ENCODE measurements at places on chromosomes 5 and 9.

DNA sequence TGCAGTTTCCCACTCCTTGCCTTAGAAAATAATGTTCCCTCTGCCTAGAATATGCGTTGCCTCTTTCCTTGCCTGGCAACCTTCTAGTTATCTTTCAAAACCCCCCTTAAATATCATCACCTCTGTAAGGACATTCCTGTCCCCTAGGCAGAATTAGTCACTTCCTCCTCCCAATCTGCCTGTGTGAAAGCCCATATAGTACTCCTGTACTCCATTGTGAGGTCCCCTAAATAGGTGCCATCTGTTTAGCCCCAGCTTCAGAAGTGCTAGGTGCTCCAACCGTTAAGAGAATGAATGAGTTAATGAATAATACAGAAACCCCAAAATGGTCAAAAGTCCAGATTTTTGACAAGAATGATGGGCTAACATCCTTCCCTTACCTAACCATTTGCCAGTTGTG, 181.4 kb downstream of the GDNF start:
- DNase-seq: no peak

GRCh38 chr5:167785901-167786300, 505.5 kb upstream of the WWC1 start:
- DNase-seq: no peak

GRCh38 chr5:135831851-135832555, 2.5 kb upstream of the SLC25A48 start:
- no peak for DNase-seq

DNA sequence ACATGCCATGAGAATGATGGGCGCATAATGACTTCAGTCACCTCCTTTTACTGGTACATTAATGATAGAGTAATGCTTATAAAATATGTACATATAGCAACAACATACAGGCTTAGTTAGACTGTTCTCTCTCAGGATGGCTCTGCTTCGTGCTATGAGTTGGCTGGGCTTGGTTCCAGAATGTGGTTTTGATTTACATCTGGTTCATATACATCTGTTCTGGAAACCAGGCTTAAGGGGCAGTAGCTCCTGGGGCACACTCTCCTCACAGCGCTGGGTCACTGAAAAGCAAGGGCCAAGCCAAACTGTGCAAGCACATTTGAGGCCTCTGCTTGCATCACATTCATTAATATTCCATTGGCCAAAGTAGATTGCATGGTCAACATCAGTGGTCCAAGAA, 44.9 kb downstream of the PCSK1 start:
- no peak for DNase-seq

DNA sequence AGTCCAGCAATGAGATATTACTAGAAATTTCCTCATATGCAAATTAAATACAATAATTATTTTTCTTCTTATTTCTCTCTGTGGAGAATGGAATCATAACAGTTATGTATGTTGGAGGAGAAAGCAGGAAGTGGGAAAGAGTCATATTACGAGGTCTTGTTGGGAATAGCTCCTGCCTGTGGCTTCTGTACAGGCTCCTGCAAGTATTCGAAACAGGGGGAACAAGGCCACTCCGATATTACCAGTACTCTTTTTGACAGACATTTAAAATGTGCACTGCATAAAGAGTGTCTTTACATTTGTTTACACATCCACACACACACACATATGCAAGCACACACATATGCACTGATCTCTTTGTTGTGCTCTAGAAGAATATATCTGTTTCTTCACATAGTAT, 812.0 kb upstream of the ZNF608 start:
- DNase-seq: no peak

GRCh38 chr9:132826621-132827365, 51.3 kb downstream of the AK8 start:
- no peak for DNase-seq

GRCh38 chr5:43121913-43122484, 1.3 kb downstream of the ZNF131 start:
- no peak for DNase-seq

GRCh38 chr9:106065579-106066214, 371.4 kb downstream of the TMEM38B start:
- no peak for DNase-seq

DNA sequence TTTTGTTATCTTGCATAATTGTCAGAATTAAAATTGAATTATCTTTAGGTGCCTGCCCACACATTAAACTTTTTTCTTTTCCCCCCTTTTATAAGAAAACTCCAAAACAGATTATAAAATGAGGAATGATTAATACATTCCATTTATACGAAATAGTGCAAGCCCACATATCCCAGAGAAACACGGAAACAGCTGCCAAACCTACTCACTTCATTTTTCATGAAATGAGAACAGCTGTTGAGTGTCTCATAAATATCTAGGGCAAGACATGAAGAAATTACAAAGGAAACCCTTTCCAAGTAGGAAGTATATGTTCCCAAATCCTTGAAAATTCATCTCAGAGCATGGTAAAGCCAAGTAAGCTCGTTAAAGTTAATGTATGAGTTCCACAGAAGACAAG, 459.4 kb upstream of the NMUR2 start:
- no peak for DNase-seq

DNA sequence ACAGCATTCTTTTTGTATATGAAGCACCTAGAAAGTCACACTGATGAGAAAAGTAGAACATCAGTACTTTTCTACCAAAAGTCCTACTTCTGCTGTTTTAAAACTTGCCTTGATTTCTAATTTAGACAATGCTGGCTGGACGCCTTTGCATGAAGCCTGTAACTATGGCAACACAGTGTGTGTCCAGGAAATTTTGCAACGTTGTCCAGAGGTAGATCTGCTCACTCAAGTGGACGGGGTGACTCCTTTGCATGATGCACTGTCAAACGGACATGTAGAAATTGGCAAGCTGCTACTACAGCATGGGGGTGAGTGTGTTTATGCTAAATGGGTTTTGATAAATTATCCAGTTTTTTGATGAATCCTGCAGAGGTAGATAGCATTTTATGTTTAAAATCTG, 73.5 kb downstream of the SLF1 start:
- no peak for DNase-seq

DNA sequence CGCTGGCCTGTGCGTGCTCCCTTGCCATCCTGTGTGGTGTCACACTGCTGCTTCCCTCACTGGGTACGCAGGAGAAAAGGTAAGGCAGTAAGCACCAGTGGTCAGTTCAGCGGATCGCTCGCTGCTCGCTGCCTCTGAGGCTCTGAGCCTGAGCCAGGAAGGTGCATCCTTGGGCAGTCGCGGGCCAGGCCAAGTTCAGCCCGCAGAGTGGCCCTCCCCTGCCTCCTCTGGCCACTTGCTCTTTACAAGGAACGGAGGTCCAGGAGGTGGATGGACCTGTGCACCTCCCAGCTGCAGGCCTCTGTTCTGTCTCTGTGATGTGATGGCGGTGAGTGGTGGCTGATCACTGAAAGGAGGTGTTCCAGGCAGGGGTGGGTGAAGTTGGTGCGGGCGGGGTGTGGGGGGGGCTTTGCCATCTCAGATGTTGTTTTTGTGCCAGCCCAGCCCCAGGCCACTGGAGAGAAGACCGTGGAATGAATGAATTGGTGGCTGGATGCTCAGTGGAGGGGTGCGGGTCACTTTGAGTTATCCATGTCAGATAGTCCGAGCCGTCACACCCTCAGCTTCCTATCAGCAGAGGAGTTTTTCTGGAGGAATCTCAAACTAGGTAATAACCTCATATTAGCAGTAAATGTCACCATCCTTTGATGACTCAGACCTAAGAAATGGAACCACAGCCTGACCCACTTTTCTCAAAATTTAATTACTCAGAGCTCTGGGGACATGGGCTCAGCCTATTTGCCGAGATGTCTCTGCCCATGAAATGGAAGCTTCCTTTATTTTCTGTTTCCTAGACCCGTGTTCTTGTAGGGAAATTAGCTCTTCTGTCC, 7.3 kb downstream of the COL5A1 start:
- DNase-seq: no peak

DNA sequence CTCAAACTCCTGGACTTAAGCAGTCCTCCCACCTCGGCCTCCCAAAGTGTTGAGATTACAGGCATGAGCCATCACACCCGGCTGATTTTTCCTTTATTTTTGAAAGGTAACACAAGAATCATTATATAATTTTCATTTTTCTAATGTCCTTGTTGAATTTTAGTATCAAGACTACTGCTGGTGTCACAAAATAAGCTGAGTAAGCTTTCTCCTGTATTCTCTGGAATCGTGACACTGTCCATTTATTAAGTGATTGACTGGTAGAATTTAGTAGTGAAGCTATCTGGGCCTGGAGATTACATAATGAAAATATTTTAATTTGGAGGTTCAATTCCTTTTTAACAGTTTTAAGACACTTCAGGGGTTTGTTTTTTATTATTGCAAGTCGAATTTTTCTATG, 9.5 kb downstream of the CDK20 start:
- DNase-seq: no peak

DNA sequence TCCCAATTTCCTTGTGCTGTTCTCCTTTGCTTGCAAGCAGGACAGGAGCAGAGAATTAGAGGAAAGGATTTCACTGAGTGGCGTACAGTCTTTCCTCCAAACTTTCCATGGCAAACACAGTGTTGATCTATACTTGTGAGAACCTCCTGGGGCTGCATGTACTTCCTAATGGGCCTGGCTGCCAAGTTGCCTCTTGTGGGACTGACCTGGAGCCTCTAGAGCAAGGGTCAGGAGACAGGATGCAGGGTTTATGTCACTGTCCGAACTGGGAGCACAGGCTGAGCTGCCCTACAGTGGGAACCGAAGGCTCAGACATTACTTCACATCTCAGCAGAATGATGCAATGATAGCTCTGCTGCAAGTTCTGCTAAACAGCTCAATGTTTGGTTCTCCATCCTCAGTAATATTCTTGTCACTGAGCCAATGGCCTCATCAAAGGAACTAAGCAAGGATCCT, 102.3 kb downstream of the ENC1 start:
- DNase-seq: no peak

DNA sequence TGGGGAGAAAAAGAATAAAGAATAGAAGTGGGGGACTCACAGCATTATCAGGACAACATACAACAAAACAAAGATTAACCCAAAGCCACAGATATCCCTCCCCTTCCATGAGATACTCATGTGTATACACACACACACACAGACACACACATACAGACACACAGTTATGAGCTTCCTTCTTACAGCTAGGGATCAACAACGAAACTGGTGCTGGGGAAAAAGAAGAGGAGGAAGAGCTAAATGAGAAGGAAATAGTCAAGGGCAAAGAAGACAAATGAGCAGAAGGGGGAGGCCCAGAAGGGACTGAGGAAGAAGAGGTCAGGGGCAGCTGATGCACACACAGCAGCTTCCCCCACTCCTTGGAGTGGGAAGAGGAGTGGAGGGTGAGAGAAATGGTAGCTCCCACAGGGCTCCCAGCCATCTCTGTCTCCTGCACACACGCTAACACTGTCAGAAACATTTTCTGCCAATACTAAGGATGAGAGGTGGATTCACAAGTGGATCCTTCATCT, 66.2 kb downstream of the SIL1 start:
- no peak for DNase-seq

DNA sequence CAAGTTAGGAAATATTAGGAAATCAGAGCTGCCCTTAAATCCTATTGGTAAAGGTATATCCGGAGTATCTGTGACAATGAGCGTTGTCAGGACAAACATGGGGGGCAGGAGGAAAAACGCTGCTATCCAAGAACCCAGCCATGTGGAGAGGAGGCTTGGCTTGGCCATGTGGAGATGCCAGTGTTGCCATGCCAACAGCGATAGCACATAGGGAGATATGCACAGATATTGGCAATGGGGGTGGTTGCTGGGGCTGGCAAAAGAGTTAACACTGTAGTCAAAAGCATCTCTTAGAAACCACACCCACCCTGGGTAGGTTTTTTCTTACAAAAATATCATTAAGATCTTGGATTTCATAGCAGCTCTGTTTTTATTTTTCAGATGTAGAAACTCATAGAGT, 106.4 kb upstream of the ASTN2 start:
- no peak for DNase-seq

Measured in NCI-H1105 (cell line).